ENCODE measurements at places on chromosomes 1 and 21.

DNA sequence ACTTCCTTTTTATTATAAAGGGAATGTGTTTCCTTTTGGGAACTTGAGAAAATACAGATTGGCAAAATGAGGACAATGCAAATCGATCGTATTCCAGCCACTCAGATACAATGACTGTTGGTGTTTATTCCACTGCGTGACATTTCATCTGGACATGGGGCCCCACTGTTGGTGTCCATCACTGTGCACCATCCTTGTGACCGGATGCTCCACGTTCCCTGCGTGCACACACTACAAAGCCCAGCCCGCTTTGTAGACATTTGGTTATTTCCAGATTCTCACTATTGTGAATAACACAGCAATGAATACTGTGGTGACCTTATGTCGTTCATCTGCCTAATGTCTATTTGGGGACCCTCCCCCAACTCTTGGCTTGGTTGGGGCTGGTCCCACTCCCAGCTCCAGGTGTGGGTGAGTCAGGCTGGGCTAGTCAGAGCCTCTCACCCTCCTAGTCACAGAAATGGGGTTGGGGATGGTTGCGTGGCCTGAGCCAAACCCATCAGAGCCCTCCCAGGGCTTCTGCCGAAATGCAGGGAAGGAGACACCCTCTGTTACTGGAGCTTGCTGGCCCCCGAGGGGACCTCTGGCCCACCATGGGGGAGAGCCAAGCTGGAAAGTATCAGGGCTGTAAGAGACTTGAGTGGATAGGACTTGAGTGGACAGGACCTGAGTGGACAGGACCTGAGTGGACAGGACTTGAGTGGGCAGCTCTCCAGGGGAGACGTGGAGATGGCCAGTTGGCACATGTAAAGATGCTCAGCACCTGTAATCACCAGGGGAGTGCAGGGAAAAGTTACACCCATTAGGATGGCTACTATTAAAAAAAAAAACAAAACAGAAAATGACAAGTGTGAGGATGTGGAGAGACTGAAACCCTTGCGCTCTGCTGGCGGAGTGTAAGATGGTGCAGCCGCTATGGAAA is 57.1 kb upstream of the ADARB1 start:
- no peak for DNase-seq

- no peak for DNase-seq
These were observed 139.7 kb upstream of the ARHGEF16 start for GRCh38 chr1:3314491-3315381.

DNA sequence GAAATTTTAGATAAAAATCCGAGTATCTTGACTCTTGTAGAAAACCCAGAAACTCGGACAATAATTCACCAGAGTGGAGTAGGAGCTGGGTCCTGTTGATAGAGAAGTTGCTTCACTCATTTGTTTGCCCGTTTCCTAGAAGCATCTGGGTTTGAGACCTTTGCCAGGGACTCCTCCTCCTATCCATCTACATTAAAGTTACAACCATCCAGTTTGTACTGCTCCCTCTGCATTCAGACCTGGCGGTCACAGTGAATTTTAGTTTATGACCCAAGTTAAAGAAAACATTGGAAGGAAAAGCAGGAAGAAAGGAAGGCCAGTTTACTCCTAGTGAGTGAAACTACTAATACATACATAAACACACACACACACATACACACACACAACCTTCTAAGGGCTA is 64.6 kb downstream of the CLDN17 start:
- DNase-seq: no peak

- no peak for DNase-seq
These were observed 1.5 kb downstream of the SPATA6 start for GRCh38 chr1:48470481-48470855.

GRCh38 chr1:101996825-101997465 is at the start of gene OLFM3:
Gene OLFM3 (minus strand): TSS chr1:101996926.
- DNase-seq: no peak

- no peak for DNase-seq
These were observed 17.7 kb downstream of the FAAH start for GRCh38 chr1:46411601-46412341.

Measured in GDM1 (cell line).